ENCODE measurements at places on chromosomes 16 and 17.

- DNase-seq: no peak
Measured at GRCh38 chr16:85665373-85665740, 23.4 kb downstream of the GINS2 start.

- DNase-seq: no peak
Measured at GRCh38 chr16:12426122-12426521, 377.6 kb downstream of the CPPED1 start.

- no peak for DNase-seq
Measured at GRCh38 chr16:80161799-80162739, 378.7 kb upstream of the DYNLRB2 start.

GRCh38 chr17:72497915-72498314, 377.1 kb downstream of the SOX9 start:
- DNase-seq: no peak

DNA sequence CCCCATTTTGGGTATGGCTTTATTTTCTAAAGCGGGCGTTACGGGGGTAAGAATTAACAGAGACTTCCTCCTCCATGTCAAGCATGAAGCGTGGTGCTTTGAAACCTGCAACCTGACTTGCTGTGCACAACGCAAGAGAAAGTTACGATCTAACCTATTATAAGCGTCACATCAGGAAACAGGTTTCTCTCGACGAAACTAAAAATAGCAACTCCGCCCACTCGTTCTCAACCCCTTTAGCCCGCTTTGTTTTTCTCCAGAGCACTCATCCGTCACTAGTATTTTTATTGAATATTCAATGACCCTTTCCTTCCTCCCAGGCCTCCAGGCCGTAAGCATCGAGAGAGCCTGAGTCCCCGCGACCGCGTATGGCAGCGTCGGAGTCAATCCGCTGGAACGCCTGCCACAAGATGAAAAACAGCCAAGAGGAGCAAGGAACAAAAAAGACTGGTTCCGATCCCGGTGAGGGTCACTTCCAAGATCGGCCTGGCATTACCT, 555 bp downstream of the NUP88 start:
- DNase-seq: peak; percentile 48

Data from GM19239 (cell line).